H1 (cell line): ENCODE measurements at places on chromosomes 1 and 21. TPM values are rescaled to one million over a fixed set of nuclear protein-coding genes. Genes with fewer than 3 reads are reported as not detected.

DNA sequence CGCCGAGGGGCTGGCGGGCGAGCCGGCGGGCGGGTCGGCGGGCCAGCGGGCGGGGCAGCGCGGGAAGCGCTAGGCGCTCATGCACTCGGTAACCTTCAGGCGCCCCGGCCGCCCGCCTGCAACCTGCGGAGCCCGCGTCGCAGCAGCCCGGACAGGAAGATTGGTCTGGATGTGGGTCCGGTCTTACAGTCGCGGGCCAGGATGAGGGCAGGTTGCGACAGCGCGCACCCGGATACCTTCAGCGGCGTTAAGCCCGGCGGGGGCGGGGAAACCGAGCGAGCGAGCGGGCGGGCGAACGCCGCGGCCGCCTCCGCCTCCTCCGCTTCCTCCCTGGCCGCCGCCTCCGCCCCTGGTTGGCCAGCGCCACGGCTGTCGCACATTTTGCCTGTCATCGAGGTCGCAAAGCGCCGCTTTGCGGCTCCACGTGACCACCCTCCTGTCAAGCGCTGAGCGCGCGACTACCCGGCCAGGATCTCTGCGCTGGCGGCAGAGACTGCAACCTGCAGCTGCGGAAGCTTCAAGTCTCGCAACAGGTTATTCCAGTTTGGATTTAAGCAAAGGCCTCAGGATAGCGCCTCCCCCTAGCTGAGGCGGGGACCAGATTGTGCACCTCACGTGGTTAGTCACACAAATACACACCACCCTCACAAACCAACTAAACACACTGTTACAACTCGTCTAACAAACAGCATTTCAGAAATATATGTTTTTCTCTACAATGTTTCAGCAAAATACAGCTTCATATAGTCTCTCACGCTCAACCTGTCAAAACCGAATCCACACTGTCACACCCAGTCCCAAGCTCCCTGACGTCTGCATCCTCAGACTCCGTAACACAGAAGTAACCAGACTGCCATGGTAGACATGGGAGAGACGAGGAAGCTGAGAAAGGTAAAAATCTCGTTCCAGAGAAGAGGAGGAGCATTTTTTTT lies at the start of gene FAF1:
TSS of gene FAF1 (minus strand) at position 355 of the 932 bp plus-strand sequence. CDS start 456 bp downstream, outside the sequence.
- H3K4me1 ChIP-seq: no peaks in the 10 kb centered on the region
- H3K36me3 ChIP-seq: no peaks in the 10 kb centered on the region
- H3K4me3 ChIP-seq: peak within 1 kb of the TSS; percentile 100
- H3K27me3 ChIP-seq: no peaks in the 10 kb centered on the region
- DNase-seq: peak; percentile 98
- peak within 1 kb of the TSS; percentile 70; the same call in 1 of the 2 replicates for H3K27ac ChIP-seq

The PRRX1 gene
- total RNA-seq: not detected in 2 replicates

The TNFAIP8L2 gene
- total RNA-seq: not detected in 2 replicates

The CTSE gene
- total RNA-seq: not detected in 2 replicates

The BRINP2 gene
- total RNA-seq: 0.39 and 0.42 TPM in 2 replicates

The SLC25A34 gene
- total RNA-seq: 0.48 and 0.50 TPM in 2 replicates
